ENCODE measurements at places on chromosomes 16 and 17.

GRCh38 chr16:17643935-17644334, 173.2 kb upstream of the XYLT1 start:
- no peak for DNase-seq

GRCh38 chr17:61734466-61734865, 128.9 kb downstream of the BRIP1 start:
- DNase-seq = no peak

GRCh38 chr17:5126719-5127488, 11.1 kb downstream of the USP6 start:
- no peak for DNase-seq

DNA sequence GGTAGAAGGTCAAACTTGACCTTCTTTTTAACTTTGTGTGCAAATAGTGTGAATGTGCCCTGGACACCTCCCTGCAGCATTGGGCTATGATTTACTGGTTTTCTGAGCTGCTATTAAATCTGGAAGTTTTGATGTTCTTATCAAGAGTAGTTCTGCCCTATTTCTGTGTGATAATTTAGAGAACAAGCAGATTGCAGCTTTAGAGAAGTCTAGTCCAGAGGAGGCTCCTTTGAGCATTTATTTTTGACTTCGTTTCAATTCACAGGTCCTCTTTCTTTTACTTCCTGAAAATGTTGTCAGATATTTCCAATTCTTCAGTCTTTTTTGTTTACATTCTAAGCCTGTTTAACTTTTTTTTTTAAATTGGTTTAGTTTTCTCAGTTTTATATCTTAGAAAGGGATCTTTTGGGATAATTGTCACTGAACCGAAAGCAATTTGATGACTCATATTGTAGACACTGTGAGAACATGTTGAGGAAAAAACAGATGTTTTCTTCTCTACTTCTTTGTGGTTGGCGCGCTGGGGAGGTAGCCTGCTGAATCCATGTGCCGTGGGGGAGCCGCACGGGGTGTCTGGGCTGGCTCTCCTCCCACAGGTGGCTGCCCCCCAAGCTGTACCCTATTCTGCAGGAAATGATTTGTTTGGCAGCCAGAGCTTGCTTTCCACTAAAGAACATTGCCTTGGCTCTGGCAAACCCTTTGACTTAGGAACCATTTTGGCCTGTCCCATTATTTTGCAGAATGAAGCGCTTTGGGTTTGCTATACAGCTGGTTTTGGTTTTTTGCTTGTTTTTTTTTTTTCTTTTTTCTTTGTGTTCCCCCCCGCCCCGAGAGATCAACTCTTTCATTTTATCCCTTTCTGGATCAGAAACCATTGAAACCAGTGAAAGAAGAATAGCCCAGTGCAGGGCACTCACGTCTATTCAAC, 53.4 kb downstream of the MFSD11 start:
- no peak for DNase-seq

- DNase-seq = no peak
Observed at GRCh38 chr16:22296225-22297113, 740 bp upstream of the POLR3E start.

DNA sequence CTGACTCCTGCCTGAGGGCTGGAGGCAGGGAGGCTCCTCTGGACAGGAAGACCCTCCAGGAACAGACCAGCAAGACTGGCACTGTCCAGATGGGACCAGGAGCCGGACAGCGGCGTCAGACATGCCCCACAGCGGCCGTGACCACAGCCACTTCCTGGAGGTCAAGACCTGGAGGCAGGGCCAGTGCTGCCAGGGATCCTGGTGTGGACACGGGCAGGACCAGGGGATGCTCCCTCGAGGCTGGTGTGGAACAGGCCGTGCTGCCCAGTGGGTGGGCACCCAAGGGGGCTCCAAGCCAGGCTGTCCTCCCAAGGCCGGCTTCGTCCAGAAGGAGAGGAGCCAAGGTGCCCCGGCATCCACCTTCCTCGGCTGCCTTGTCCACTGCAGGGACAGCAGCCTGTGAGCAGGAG, 4.5 kb upstream of the CCDC57 start:
- no peak for DNase-seq

DNA sequence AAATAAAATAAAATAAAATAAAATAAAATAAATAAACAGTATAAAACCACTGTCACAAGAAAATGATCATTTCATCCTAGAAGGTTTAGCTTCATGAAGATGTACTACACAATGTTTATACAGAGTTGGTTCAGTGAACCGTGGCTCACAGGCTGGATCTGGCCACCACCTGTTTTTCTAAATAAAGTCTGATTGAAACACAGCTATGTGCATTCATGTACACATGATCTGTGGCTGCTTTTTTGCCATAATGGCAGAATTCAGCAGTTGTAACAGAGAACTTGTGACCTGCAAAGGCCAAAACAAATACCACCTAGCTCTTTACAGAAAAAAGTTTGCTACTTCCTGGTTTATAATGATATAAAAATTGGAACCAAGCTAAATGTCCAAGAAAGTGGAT, 12.6 kb upstream of the RPRML start:
- DNase-seq = no peak

Measured in urinary bladder (tissue), 4 donors.